ENCODE measurements at places on chromosomes 16 and 17. TPM values are rescaled to one million over a fixed set of nuclear protein-coding genes. Genes with fewer than 3 reads are reported as not detected.

Gene DOC2B
- 1.8 TPM for total RNA-seq

Gene KCNH4
- total RNA-seq, result 0.36 TPM

Gene TBC1D3E
- total RNA-seq, result not detected

Gene CACNG5
- total RNA-seq, result not detected

Gene SLFN13
- 4.0 TPM for total RNA-seq

Gene C16orf86
- not detected for total RNA-seq

Gene HS3ST6
- 1.4 TPM for total RNA-seq

Gene P2RX5
- 23.6 TPM for total RNA-seq

Gene C1QTNF1
- total RNA-seq, result 45.9 TPM

Gene AMZ2
- 114 TPM for total RNA-seq

Gene PRR35
- 0.16 TPM for total RNA-seq

Gene SLC16A6
- 0.30 TPM for total RNA-seq

Gene CPHXL2
- not detected for total RNA-seq

Gene XAF1
- not detected for total RNA-seq

Gene DPEP3
- not detected for total RNA-seq

Gene KRT28
- not detected for total RNA-seq

Gene CCL23
- not detected for total RNA-seq

Gene CACNG1
- 0.21 TPM for total RNA-seq

Gene HCRT
- total RNA-seq, result not detected

Gene TNFAIP1
- 46.9 TPM for total RNA-seq

Gene AGRP
- total RNA-seq, result not detected

Gene RNU2-1
- not detected for total RNA-seq

Gene CCL5
- total RNA-seq, result 1.5 TPM

Gene HSD11B2
- 2.2 TPM for total RNA-seq

Gene LRRC46
- total RNA-seq, result 3.4 TPM

Gene PPP1R27
- not detected for total RNA-seq

Gene PIK3R5
- 0.09 TPM for total RNA-seq

Gene FOXN1
- 0.05 TPM for total RNA-seq

Gene TBX2
- total RNA-seq, result 5.5 TPM

Gene ABCA5
- 2.5 TPM for total RNA-seq

Gene ITGA2B
- total RNA-seq, result 1.8 TPM

Gene LHX1
- total RNA-seq, result 0.96 TPM

Gene TPSD1
- not detected for total RNA-seq

Gene OTOP3
- total RNA-seq, result not detected

Gene FSCN2
- 1.0 TPM for total RNA-seq

Gene PLXDC1
- 0.02 TPM for total RNA-seq

Gene RUSF1
- 45.4 TPM for total RNA-seq

Gene IL34
- 0.38 TPM for total RNA-seq

Gene C17orf50
- total RNA-seq, result 0.44 TPM

Gene MILR1
- 1.7 TPM for total RNA-seq

Gene SYT17
- total RNA-seq, result 13.8 TPM

Gene RAB11FIP4
- total RNA-seq, result 1.7 TPM

Gene EPX
- total RNA-seq, result not detected

Gene NFATC2IP
- total RNA-seq, result 24.5 TPM

Gene HSD17B1
- 1.6 TPM for total RNA-seq

Gene STUB1
- total RNA-seq, result 122 TPM

Gene CSF3
- total RNA-seq, result 0.70 TPM

Gene CASKIN1
- 0.64 TPM for total RNA-seq

Gene NPIPA3
- total RNA-seq, result 1.9 TPM

Gene SAMD14
- 0.56 TPM for total RNA-seq

Gene IGF2BP1
- total RNA-seq, result 53.9 TPM

Gene MAPK8IP3
- total RNA-seq, result 50.5 TPM

Gene NPTX1
- total RNA-seq, result 210 TPM

Data from A549 treated with Hydrocortisone at 1 μM for 4 hours (cell line).